ENCODE measurements at places on chromosomes 1 and 21.

DNA sequence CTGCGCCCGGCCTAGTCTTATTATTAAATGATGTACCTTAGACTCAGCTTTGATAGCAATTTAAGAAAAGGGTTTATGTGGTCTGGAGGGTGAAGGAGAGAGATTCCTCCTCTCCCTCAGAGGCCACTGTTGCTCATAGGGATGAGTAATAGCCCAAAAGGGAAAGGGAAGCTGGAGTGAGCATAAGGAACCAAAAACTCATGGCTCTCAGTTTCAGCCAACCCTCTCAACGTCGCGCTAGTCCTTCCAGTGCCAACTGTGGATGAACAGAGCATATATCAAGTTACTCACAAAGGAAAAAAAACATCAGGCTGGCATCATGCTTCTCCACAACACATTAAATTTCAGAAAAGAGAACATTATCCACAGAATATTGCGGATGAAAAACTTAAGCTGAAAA, 8.3 kb upstream of the GPR89B start:
- no peak for DNase-seq

GRCh38 chr1:71413441-71414175, 332.8 kb upstream of the ZRANB2 start:
- DNase-seq, result no peak

DNA sequence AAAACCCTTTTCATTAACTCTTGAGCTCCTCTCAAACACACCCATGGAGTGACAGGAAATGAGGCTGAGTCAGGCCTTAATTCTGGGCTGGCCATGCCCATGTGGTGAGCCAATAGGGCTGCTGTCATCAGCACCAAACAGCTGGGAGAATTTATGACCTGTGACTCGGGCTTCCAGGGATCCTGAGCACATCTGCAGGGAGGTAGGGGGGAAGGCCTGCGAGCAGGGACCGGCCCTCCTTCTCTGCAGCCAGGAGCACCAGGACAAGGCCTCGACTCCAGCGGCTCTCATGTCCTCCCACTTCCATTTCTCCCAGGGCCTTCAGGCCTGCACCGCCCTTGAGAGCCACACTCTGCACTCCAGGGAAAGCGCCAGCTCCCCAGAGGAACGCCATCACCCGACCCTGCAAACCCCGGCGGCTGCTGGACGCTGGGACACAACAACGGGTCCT, 14.6 kb downstream of the RIPK4 start:
- no peak for DNase-seq

DNA sequence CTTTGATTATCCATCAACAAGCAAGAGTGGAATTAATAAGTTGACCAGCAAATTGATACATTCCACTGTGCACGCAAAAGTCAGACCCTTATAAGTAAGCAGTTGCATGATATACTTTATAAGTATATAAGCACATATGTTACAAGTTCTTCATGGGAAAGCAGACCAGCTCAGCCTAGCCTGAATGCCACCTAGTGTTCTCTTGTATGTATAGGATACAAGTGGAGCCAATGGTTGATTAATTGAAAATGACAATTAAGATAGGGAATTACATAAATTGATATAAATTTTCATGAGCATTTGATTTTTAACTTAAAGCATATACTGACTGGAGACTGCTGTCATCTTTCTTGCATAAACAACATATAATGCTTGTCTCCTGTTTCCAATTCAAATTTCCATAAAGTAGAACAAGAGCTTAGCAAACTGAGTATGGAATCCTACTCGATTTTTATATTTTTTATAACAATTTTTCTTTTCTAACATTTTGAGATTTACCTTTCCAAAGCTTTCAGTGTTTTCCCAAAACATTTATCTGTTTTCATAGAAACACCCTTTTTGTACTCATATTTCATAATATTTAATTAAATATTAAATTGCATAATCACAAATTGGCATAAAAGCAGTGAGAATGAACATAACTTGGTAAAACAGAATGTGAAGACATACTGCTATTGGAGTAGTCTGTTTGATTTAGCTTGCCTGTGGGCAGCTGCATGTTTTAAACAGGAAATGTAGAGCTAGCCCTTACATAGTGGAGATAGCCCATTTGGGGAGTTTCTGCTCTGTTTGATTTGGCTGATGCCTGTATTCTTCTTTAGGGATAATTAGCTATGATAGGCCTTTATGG, 62.8 kb downstream of the MAGI3 start:
- no peak for DNase-seq

GRCh38 chr1:48245106-48245505, 22.6 kb downstream of the SLC5A9 start:
- no peak for DNase-seq

- DNase-seq, result no peak
Measured at GRCh38 chr1:161071886-161072371, 2.2 kb upstream of the ARHGAP30 start.

DNA sequence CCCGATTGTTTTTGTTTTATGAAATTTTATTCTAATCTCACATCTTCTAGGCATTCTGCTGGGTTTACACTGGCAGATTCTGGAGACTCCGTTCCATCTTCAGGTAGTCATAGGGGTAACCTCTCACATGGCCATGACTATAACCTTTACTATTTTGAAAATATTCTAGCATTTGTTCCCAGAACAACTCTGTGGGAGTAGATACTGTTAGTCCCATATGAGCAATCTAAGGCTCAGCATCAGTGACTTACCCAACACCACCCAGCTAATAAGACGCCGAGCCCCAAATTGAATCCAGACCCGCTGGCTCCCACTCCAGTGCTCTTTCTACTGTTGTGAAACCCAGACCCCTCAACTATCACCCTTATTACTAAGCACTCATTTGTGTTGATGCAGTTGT, 9.8 kb downstream of the ADAMTS4 start:
- DNase-seq, result no peak
